ENCODE measurements at places on chromosomes 7 and 10. TPM values are rescaled to one million over a fixed set of nuclear protein-coding genes. Genes with fewer than 3 reads are reported as not detected.

TAS2R5 gene
- 1.5 TPM for total RNA-seq

PLEKHS1 gene
- total RNA-seq = not detected

DNA sequence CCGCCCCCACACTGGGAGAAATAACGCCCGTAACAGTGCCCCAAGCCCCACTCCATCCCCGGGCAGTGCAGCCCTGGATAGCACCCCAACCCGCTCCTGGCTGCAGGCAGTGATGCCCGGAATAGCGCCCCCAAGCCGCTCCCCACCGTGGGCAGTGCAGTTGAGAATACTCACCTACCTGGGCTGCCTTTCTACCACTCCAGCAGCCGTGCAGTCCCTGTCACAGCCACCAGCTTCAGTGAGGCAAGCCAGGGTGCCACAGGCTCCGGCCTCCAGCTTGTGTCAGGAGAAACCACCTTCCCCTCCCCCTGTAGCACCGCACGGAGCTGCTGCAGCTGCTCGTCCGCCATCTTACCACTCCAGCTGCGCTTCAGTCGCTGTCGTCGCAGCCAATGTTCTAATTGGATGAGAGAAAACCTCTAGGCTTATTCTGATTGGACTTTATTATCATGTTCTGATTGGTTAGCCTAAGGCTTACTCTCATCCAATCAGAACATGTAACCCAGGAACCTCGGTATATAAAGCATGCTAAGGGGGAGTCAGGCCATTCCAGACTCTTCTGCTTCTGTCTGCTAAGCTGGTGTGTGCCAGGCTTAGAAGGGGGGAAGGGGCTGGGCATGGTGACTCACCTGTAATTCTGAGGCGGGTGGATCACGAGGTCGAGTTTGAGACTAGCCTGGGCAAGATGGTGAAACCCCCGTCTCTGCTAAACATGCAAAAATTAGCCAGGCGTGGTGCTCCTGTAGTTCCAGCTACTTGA, 53.2 kb upstream of the ZNF33B start:
- DNase-seq = no peak

DNA sequence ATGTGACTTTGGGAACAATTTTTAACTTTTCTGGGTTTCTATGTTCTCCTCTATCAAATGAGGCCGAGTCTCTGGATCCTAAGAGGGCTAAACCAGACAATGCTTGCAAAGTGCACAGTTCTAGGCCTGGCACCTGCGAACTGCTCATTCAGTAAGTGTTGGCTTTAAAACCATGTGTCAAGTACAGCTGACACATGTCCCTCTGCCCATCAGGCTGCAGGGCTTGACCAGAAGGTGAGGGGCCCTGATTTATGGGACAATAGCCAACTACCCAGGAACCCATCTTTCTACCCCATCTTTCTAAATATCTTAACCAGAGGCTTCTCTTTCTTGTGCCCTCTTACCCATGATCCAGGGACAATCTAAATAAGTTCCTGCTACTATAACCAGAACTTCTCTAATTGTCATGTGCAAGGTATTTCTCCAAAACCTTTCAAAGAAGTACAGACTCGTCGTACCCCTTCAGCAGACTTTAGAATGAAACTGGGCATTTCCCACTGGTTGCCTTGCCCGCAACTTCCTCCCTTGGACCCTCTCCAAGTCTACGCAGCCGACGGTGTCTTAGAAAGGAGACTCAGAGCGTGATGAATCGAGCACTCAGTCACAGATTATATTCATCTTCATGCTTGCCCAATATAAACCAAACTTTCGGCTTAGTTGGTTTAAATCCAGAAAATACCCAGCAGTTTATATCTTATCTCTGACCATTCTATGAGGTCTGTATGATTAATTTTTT, 69.8 kb upstream of the STEAP1B start:
- DNase-seq = no peak

GRCh38 chr7:143256325-143256724, 6.9 kb upstream of the GSTK1 start:
- no peak for DNase-seq

DNA sequence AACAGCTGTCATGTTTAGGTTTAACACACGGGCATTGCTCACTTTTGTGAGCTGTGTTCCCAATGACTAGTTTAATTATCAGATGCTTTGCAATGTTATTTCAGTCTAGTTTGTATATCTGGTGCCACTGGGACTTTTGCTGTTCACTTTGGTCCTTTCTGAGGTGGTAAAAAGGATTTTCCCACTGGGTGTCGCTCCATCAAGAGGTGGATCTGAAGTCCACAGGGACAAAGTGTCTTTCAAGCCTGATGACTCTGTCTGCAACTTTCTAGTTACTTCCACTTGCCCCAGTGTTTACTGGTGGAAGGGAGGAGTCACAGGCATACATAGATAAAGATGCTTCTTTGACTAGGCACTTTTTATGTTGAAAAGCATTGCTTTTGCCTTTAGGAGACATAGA, 242.2 kb downstream of the HGF start:
- DNase-seq = no peak

DNA sequence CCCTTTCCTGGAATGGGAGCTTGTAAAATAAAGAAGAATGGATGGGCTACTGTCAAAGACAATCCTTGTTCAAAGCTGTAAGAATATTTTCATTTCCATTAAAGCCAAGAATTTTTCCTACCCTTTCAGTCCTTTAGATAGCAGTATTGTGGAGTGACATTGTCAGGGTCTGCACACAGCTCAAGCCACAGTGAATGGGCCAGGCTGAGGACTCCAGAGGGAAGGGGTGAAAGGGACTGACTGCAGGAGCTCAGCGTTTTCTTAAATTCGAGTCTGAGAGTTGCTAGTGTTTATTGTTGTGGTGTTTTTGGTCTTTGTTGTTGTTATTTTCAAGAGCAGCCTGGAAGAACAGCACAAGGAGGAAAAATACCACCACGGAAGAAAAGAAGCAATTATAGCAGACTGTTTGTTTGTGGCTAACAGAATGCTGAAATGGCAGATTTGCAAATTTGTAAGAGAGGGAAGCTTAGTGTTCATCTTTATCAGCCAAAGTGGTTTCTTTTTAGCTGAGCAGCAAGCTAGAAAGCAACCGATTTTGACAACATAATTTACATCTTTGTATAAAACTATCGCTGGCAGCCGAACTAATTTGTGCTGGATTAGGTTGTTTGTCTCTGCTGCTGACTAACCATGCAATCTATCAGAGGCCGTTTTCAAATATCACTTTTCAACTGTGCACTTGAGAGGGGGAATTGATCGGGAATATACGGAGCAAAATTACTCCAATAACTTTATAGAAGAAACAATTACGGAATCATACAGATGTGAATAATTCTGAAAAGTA, 192.1 kb downstream of the LRMDA start:
- no peak for DNase-seq

DNA sequence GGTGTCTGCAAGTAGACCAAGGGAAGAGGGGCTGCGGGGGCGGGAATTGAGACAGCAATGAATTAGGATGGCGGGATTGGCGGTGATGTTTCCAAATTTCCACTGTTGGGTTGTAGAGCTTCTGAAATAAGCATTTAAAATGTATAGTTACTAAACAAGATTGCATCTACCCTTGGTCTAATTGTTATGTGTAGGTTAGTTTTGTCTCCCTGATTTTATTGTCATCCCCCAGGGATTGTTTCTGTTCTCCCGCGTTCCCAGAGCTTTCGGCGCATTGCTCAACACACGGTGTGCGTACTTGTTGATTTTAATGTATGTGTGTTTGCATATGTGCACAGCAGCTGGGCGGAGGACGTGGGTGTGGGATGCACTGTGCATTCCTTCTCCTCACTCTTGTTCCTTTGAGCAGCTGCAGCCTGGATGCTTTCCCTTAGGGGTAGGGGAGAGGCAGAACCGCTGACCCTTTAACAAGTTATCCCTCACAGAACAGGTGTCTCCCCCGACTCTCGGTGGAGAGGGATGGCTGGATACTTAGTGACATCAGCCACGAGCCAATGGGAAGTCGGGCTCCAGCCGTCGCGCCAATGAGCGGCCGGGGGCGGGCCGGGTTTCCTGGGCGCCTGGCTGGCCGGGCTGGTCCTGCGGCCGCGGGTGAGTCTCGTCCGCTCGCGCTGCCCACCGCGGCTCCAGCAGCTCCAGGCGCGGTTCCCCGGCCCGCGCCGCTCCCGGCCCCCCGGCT, at the start of gene TSPAN33:
Gene TSPAN33, plus strand, starts transcription at position 613 of the 739 bp plus-strand sequence. CDS start 274 bp downstream, outside the sequence.
- peak; percentile 88 for DNase-seq
